ENCODE measurements at places on chromosomes 4 and X. TPM values are rescaled to one million over a fixed set of nuclear protein-coding genes. Genes with fewer than 3 reads are reported as not detected.

Gene USP17L12
- not detected for total RNA-seq

DNA sequence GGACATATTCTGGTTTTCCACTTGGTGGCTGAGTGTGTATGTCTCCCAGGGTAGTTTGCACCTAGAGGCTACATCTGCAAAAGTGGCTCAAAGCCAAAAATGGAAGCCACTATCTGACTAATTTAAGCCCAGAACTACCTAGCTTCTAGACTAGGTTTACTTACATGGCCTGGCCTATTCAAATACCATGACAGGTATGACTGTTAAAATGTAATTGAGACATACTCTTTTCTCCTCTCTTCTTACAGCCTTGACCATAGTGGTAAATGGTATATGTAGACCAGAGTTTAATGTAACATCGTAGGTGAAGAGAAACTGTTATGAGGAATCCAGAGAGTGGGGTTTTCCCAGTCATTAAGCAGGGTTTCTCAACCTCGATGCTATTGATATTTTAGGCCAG lies 2.6 kb upstream of the TRPC5 start:
- no peak for DNase-seq

GRCh38 chr4:1812720-1813119 lies 19.6 kb downstream of the FGFR3 start:
- no peak for DNase-seq

DNA sequence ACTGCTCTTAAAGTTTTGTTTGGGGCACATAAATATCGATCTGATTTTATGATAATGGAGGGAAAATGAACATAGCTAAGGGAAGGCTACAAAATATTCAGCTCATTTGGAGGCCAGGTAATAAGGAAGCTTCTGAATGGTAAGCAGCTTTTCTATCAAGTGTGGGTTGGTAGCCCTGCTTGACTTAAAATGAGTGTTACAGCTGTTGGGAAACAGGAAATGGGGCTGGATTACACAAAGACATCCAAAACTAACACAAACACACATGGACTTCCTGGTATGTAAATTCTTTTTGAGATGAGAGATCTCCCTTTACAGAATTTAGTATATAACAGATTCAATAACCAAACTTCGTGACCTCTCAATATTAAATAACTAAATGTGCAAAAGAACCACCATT lies 58.0 kb downstream of the FGF16 start:
- DNase-seq, result no peak

Gene VSIG4
- not detected for total RNA-seq

GRCh38 chr4:46975812-46976553 lies 17.4 kb downstream of the GABRA4 start:
- no peak for DNase-seq
